ENCODE measurements at places on chromosomes 5 and 9. TPM values are rescaled to one million over a fixed set of nuclear protein-coding genes. Genes with fewer than 3 reads are reported as not detected.
A peak's percentile ranks its signal among the peaks of the same experiment; 100 is the strongest.

DNA sequence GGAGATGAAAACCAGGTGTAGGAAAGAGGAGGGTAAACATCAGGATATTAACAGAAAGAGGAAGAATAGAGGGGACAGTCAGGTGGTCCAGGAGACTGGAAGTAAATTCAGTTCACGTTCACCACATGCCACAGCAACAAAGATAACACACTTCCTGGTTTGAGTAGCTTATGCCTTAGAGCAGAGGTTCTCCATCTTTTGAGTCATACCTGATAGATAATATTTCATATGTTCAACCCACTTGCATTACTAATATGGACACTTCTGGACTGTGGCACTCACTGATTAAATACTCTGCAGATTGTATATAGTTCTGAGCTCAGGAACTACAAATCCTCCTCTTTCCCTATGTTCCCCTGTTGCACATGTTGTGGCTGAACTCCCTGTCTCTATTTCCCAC, 179.9 kb upstream of the NR3C1 start:
- no peak for DNase-seq

GRCh38 chr5:110973510-110973909, 98.0 kb upstream of the TSLP start:
- no peak for DNase-seq

DNA sequence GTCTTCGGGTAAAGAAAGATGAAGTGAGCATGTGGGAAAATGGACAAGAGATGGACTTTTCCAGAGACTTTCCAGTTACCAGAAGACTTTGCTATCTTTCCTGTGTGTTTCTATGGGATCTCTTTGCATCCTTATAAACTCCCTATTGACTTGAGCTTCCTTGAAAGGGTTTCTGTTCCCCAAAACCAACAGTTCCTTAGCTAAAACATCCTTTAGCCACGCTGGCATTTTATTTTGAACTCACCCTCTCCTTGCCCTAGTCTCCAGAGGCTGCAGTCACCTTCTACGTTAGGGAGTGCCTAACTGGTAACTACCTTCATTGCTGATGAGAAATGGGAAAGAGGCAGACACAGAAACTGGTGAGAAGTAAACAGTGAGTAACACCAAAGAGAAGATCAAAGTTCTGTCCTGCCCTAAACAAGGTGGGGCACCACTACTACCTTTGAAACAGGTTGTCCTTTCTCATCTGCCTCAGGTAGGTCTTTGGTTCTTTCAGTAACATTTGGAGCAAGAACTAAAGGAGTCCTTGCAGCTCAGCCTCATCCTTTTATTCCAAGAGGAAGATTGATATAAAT, 402.9 kb downstream of the ENC1 start:
- DNase-seq, result no peak

DNA sequence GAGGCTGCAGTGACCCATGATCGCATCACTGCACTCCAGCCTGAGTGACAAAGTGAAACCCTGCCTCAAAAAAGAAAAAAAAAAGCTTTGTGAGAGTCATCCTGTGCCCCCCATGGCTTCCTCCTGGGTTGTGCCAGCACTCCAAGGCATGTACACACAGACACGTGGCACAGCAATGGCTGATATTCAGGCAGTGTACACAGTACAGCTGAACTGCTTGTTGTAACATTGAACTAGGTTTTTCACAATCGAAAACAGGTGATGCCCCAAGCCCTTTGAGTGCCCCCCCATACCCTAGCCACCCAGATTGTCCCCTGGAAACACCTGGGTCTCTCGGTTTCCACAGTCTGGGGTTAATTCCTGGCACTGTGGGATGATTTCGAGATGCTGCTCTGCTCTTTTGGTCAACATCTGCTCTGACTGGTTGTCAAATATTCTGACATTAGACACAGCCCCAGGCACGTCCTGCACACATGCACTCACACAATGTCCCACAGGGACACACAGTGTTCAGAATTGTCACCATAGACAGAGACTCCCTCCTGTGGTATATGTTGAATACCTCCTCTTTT, 9.2 kb downstream of the SPINK4 start:
- DNase-seq, result no peak

DNA sequence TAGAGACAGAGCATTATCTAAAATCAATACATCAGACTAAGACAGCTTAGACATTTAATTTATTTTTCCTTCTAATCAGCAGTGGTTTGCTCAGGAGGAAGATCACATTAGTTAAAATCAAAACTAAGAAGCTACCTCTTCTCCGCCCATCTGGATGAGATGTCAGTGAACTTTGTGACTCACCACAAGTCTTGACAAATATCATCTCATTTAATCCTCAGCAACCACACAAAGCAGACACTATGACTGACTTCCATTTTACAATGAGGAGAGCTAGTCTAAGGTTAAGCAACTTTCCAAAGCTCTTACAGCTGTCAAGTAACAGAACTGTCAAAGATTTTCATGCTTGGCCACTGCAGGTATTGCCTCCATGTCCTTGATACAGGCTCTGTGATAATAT, 289.5 kb downstream of the DEPDC1B start:
- no peak for DNase-seq

DNA sequence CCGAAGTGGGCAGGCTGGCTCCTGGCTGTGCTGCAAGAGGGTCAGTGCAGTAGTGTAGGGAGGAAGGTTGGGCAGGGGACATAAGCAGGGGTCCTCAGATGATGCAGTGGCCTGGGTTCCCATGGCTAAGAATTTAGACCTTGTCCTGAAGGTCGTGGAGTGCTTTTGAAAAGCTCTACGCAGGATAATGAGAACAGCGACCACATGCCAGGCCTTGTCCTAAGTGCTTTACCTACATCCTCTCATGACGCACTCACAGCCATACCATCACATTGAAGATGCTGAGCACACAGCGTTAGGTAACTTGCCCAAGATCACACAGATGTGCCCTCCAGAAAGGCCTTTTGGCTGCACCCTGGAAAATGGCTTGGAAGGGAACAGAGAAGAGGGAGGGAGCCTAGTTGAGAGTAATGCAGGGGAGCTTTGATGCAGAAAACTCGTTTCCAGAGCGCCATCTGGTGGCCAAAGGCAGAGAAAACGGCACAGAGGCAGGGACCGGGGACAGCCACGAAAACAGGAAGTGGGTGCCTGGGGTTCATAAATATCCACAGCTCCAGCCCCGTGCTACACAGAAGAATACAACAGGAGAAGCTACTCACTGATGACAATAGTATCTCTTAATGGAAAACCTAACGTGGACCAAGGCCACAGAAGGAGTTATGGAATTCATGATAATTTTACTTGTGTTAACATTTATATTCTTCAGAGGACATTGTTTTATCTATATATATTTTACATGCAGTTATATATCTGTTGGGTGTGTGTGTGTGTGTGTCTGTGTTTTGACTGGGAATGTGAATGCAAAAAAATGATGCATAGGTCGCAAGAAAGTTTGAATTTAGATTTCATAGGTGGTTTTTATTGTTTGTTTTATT, 2.7 kb upstream of the PCDH12 start:
- peak; percentile 64 for DNase-seq

- DNase-seq, result no peak
Observed at GRCh38 chr5:179427676-179428056, 82.4 kb upstream of the ADAMTS2 start.

DNA sequence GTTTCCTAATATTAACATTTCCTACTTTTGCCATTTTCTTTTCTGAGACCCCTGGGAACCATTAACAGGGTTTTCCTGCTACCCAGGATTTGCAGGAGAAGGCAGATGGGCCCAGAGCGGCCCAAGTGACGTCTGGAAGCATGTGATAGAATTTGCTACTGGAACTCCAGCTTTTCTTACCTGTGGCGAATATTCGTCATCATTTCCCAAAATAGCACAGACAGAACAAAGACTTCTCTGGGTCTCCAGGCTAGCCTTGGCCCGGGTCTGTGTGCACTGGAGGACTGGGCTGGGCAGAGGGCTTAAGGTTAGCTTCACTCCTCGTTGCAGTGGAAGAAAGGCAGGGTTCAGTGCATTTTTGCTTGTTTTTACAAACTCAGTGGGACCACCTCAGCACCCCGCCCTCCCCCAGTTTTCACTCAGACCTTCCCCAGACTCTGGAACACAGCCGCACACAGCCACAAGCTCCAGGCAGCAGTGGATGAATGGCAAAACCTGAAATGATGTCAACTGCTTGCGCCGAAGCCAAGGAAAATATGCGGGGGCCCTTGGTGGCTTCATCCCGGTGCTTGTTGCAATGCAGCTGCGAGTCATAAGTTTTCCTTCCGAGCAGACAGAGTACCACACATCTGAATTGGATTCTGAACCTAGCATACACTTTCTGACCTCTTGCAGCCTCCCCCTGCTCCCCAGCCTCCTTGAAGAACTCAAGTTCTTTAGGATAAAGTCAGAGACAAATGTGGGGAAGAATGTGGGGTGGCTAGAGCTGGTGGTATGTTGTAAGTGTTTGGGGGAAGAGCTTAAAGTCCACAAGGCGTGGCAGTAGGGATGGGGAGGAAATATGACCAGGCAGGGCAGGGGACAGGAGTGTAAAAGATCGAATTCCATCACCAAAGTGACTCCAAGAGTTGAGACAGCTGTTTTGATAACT, 586.0 kb downstream of the CCDC171 start:
- no peak for DNase-seq

DNA sequence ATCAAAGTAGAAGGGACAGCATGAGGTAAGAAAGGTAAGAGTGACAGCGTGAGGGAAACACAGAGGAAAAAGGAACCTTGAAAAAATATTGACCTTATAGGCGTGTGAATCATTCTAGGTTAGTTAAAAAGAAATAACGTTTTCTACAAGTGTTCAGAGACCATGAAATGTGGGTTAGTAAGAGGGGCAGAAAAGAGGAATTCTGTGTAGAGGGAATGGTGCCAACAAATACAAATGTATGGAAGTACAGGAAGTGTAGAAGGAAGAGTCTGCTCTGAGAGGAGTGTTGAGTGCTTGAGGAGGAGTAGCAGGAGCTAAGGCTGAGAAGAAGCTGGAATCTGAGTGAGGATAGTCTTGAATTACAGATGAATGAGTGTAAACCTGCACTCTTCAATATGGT, 418.6 kb upstream of the RIOK2 start:
- DNase-seq, result no peak

- no peak for DNase-seq
Observed at GRCh38 chr9:135004772-135005171, 82.7 kb upstream of the OLFM1 start.

DNA sequence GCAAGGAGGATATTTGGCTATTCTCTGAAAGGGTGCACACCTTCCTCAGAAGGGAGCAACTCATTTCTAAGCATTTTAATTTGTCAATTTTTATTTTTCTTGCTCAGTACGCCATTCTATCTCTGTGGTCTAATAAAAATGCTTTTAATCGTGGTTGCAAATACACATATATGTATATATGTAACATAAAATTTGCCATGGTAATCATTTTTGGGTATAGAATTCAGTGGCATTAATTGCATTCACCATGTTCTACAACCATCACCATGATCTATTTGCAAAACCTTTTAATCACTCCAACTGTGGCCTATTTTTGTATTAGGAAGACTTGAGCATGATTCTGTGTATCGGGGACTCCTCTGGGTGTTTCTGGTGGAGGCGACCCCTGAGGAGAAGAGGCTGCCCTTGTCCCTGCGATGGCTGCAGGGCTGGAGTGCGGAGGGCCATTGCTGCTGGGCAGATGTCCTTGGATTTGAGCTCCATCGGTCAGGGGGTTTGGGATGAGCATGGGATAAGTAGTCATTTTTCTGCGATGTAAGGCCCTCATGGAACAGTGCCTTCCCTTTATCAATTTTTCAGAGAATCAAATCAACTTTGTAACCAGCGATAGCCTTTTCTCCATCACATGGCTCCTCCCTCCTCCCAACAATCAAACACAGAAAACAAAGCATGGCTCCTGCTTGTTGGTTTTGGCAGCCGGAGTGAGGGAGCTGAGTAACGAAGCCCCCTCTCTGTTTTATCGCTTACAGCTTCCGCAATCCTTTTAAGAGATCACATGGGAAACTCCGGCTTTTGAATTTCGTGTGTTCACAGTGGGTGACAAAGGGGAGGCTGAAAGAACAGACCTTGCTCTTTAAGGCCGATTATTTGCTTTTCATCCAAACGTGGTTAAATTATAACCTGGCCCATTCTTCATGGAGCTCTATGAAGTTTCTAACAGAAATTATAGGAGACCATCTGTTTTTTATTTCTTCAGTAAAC, 187.3 kb downstream of the TENT4A start:
- DNase-seq, result no peak

DNA sequence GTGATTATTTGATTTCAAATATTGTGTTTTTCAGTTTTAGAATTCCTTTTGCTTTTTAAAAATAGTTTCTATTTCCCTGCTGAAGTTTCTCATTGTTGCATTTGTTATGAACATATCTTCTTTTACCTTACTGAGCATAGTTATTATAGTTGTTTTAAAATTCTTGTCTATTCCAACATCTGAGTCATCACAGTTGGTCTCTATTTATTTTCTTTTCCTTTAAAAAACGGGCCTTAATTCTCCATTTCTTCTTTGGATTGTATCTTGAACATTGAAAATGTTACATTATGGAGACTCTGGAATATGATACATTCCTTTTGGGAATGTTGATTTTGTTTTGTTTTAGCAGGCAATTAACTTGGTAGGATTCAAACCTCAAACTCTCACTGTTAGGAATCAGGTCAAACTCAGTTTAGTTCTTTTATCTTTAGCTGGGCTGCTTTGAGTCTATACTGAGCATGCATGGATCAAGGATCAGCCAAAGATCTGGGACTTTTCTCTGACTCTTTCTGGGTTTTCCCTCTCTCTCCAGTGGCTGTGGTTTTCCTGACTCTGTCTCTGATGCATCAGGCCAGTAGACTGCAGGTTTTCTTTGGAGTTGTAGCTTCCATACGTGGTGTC, 70.3 kb downstream of the TEK start:
- DNase-seq, result no peak

GRCh38 chr9:114046875-114047274, 31.2 kb downstream of the AMBP start:
- DNase-seq, result no peak

- no peak for DNase-seq
Observed at GRCh38 chr5:27328480-27328879, 290.1 kb upstream of the CDH9 start.

- DNase-seq, result no peak
Observed at GRCh38 chr9:121596515-121596914, 54.9 kb upstream of the DAB2IP start.

- DNase-seq, result no peak
Observed at GRCh38 chr9:136903041-136903554, 16.8 kb downstream of the TRAF2 start.

DNA sequence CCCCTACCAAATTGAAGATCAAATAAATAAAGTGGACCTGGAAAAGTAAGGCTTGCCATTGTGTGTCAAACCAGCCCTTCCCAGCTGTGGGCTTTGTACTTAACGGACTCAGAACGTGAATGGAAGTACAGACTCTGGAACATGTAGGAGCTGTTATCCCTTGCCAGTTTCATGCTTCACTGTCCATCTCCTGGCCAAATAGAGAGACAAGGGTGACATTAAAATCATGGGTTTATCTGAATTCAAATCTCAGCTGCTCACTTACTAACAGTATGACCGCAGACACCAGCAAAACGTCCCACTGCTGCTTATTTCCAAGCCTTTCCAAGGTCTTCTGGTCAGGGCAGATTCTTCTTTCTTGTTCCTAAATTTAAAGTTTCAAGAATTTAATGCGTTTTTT, 52.2 kb downstream of the EXOSC2 start:
- no peak for DNase-seq

- no peak for DNase-seq
Observed at GRCh38 chr5:76715736-76716455, at the start of gene F2R. Gene F2R, plus strand, starts transcription at chr5:76716126. Its CDS starts 182 bp downstream, at chr5:76716308.

MARCHF11 gene
- not detected for total RNA-seq

Measured in Panc1 (cell line).